Neural progenitor cell (in vitro differentiated cells): ENCODE measurements at places on chromosomes 1 and 21. TPM values are rescaled to one million over a fixed set of nuclear protein-coding genes. Genes with fewer than 3 reads are reported as not detected.

The IARS2 gene
- total RNA-seq: 69.4 and 100 TPM in 2 replicates

The C4BPA gene
- 0.06 TPM in 1 of 2 replicates, not detected in the other for total RNA-seq

The CFAP74 gene
- total RNA-seq: 0.19 TPM in 1 of 2 replicates, not detected in the other

The HES4 gene
- total RNA-seq: 7.6 and 35.7 TPM in 2 replicates

The PPIAL4G gene
- total RNA-seq: 0.03 and 0.09 TPM in 2 replicates

The NOS1AP gene
- 2.4 and 5.9 TPM in 2 replicates for total RNA-seq

The CBR3 gene
- not detected in 2 replicates for total RNA-seq

The LRRC71 gene
- total RNA-seq: not detected in 2 replicates

The FCRL6 gene
- total RNA-seq: not detected in 2 replicates

The MRAP gene
- total RNA-seq: not detected in 2 replicates

The KIF26B gene
- total RNA-seq: 0.47 and 1.2 TPM in 2 replicates

The MMP23B gene
- 4.2 and 4.7 TPM in 2 replicates for total RNA-seq

The LRRC38 gene
- total RNA-seq: not detected in 2 replicates

The ETV3L gene
- total RNA-seq: 0.25 TPM in 1 of 2 replicates, not detected in the other

The RAB29 gene
- 3.8 and 6.0 TPM in 2 replicates for total RNA-seq

The C2CD4D gene
- 0.12 TPM in 1 of 2 replicates, not detected in the other for total RNA-seq

The MAP10 gene
- 3.3 and 4.2 TPM in 2 replicates for total RNA-seq

The ZNF326 gene
- 33.9 and 45.0 TPM in 2 replicates for total RNA-seq

The CLDN17 gene
- total RNA-seq: not detected in 2 replicates

The RNU1-3 gene
- under 0.01 TPM in 2 replicates for total RNA-seq

The PTPN22 gene
- total RNA-seq: not detected in 2 replicates

The SMG5 gene
- 45.9 and 84.5 TPM in 2 replicates for total RNA-seq

The SMG7 gene
- 33.4 and 33.5 TPM in 2 replicates for total RNA-seq

The LRRIQ3 gene
- total RNA-seq: 1.2 and 3.3 TPM in 2 replicates

The VASH2 gene
- 5.2 and 10.7 TPM in 2 replicates for total RNA-seq

The CYP4A11 gene
- total RNA-seq: not detected in 2 replicates

The PTGS2 gene
- 0.03 and 0.37 TPM in 2 replicates for total RNA-seq

The CD247 gene
- total RNA-seq: 1.3 and 1.5 TPM in 2 replicates

The GJA9 gene
- not detected in 2 replicates for total RNA-seq

The DENND2C gene
- 0.62 and 0.73 TPM in 2 replicates for total RNA-seq

The KLHDC7A gene
- total RNA-seq: 0.53 TPM in 1 of 2 replicates, not detected in the other

The PLPPR5 gene
- 0.19 and 0.56 TPM in 2 replicates for total RNA-seq

The DYRK3 gene
- 21.9 and 22.7 TPM in 2 replicates for total RNA-seq

The VTCN1 gene
- 0.11 and 0.22 TPM in 2 replicates for total RNA-seq

The HOOK1 gene
- 9.3 and 12.1 TPM in 2 replicates for total RNA-seq

The VSIG8 gene
- total RNA-seq: not detected in 2 replicates

The LCE3D gene
- total RNA-seq: not detected in 2 replicates

The KDF1 gene
- total RNA-seq: 1.1 TPM in 1 of 2 replicates, not detected in the other

The HSF2BP gene
- 0.71 and 1.1 TPM in 2 replicates for total RNA-seq

The CNTN2 gene
- total RNA-seq: 8.4 and 12.8 TPM in 2 replicates

The TRIM45 gene
- 15.7 and 19.0 TPM in 2 replicates for total RNA-seq

The P3H1 gene
- total RNA-seq: 54.9 and 77.8 TPM in 2 replicates

The DISP1 gene
- total RNA-seq: 6.5 and 9.2 TPM in 2 replicates

The NBPF10 gene
- 0.71 TPM in 2 replicates for total RNA-seq

The LCA5L gene
- total RNA-seq: 2.6 and 4.7 TPM in 2 replicates

The PLA2G2A gene
- total RNA-seq: not detected in 2 replicates

The LRRC53 gene
- not detected in 2 replicates for total RNA-seq

The C1orf185 gene
- total RNA-seq: not detected in 2 replicates

The MMEL1 gene
- 0.19 and 0.31 TPM in 2 replicates for total RNA-seq

The MIXL1 gene
- 0.31 TPM in 1 of 2 replicates, not detected in the other for total RNA-seq

The GBP6 gene
- total RNA-seq: not detected in 2 replicates

The OVAAL gene
- not detected in 2 replicates for total RNA-seq

The MAP3K21 gene
- 4.2 and 5.4 TPM in 2 replicates for total RNA-seq

The NPR1 gene
- 0.19 and 0.84 TPM in 2 replicates for total RNA-seq

The CIART gene
- total RNA-seq: 22.6 and 25.3 TPM in 2 replicates

The HSPB7 gene
- not detected in 2 replicates for total RNA-seq

The SPRR2F gene
- not detected in 2 replicates for total RNA-seq

The TUT4 gene
- total RNA-seq: 87.2 and 139 TPM in 2 replicates
